ENCODE measurements at places on chromosomes 11 and 22. TPM values are rescaled to one million over a fixed set of nuclear protein-coding genes. Genes with fewer than 3 reads are reported as not detected.

PKP3 gene
- total RNA-seq: 7.3 TPM

SLC22A12 gene
- not detected for total RNA-seq

FXYD2 gene
- not detected for total RNA-seq

NEFH gene
- not detected for total RNA-seq

ARL14EP gene
- 13.0 TPM for total RNA-seq

- DNase-seq: peak; percentile 94
Measured at GRCh38 chr22:18057568-18058209, 20.1 kb upstream of the PEX26 start.

- DNase-seq: peak; percentile 81
Measured at GRCh38 chr11:115201111-115201792, 303.0 kb downstream of the CADM1 start.

DNA sequence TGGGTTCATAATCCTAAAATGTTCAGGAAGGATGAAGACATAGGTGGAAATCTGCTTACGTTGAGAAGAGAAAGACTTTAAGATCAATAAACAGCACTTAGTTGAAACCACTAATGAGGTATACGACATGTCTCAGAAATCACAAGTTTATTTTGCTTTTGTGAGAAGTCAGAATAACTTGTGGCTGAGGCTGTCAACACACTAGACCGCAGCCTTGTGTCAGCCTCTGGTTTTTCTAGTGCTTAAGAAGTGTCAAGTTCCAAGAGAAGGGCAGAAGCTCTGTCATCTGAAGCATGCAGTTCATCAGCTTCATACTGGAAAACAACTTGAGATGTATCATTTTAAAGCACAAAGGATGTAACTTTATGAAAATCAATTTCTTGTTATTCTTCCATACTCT, 420.9 kb downstream of the METTL15 start:
- peak; percentile 62 for DNase-seq

DNA sequence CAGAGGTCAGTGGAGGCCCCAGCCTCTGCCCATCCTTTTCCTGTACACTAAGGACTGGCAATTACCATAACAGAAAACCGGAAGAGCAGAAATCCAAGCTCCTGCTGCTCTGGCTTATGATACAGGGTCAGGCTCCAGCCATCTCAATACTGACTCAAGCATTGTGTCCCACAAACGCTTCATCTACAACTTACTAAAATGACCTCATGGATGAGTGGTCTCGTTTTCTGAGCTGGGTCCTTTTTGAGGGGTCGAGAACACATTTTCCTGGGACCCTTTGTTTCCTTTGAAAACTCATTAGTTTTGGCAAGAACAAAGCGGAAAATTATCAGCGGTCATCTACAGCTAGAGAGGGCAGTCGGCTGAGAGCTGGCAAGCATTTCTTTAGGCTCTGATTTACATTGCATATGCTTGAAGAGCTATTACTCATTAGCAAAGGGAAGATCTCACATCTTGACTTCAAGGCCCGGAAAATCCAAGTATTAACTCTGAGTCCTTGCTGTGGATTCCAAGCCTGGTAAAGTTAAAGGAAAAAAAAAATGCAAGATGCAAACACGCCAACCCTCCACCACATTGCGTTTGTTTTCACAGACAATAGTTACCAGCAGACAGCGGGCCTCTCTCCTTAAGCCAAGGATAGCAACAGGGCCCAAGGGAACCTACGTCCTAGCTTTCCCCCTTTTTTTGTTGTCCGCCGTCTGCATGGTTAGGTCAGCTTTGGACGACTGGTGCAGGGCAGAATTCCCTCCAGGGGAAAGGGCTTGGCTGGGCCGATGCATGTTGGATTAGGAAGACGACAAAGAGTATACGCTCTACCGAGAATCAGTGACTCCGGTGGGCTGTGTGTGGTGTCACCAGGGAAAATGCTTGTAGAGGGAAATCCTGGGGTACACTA, 1.8 kb downstream of the TESMIN start:
- no peak for DNase-seq

- DNase-seq: peak; percentile 25
Measured at GRCh38 chr22:40436505-40437431, 66.4 kb downstream of the SGSM3 start.

- DNase-seq: no peak
Measured at GRCh38 chr11:132839236-132839945, 692.9 kb downstream of the OPCML start.

DNA sequence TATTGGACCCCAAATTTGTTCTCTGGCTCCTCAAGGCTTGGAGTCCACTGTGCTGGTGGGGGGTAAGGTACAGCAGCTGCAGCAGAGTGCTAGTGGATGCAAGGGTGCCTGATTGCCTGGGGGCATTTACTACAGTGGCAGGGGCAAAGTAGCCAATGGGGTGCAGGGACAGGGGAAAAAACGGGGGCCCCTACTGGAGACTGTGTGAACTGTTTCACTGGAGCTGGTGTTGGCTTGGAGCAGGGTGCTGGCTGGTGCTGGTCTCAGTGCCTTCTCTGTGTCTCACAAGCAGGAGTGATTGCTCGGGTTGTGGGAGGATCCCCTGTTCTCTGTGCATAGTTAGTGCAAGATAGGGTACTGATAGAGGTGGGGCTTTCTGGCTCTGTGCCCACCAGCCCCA, 935.9 kb downstream of the JRKL start:
- no peak for DNase-seq

- DNase-seq: peak; percentile 46
Measured at GRCh38 chr11:6812390-6813005, 13.0 kb upstream of the OR6A2 start.

DNA sequence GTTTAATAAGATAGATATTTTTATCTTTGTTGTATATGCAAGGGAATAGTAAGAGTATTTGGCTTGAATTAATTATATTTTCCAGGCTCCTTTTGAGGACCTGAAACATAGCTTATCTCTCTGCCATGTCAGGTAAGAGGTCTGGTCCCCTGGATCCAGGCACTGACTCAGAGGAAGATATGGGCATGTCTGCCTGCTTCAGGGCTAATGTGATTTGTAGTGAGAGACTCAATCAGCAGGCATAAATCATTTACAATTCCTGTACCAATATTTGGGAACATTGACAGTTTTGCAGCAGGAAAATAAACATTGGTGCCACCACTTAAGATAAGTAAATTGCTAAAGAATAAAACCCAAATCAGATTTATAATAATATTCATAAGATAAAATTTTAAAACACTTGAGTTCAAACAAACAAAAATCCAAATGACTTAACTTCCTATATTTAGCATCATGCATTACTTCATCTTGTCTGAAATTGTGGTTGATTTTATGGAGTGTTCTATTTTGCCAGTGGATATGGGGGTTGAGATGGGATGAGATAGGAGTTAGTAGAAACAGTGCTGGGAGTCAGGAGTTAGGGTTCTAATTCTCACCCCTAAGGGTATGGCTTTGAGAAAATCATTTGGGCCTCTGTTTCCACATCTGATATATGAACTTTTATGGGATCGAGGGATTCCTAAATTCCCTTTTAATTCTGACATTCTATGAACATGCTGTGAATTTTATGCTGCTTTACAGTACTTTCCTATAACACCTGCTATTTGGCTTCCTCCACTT, 5.1 kb upstream of the CALCA start:
- DNase-seq: no peak

DNA sequence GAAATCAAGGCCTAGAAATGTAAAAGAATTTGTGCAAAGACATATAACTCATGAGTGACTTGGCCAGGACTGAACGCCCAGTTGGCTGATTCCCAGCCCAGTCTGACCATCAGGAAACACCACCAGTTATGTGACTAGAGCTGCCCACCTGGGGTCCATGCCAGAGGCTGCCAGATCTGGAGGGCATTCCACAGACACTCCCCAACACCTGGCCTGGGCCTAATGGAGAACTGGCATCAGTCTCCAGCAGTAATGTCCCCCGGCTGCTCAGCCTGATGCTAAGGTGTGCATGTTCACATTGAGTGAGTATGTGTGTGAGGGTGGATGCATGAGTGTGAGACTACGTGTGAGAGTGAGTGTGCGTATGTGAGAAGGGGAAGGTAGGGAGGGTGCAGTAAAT, 15.7 kb downstream of the PLAAT3 start:
- no peak for DNase-seq

DNA sequence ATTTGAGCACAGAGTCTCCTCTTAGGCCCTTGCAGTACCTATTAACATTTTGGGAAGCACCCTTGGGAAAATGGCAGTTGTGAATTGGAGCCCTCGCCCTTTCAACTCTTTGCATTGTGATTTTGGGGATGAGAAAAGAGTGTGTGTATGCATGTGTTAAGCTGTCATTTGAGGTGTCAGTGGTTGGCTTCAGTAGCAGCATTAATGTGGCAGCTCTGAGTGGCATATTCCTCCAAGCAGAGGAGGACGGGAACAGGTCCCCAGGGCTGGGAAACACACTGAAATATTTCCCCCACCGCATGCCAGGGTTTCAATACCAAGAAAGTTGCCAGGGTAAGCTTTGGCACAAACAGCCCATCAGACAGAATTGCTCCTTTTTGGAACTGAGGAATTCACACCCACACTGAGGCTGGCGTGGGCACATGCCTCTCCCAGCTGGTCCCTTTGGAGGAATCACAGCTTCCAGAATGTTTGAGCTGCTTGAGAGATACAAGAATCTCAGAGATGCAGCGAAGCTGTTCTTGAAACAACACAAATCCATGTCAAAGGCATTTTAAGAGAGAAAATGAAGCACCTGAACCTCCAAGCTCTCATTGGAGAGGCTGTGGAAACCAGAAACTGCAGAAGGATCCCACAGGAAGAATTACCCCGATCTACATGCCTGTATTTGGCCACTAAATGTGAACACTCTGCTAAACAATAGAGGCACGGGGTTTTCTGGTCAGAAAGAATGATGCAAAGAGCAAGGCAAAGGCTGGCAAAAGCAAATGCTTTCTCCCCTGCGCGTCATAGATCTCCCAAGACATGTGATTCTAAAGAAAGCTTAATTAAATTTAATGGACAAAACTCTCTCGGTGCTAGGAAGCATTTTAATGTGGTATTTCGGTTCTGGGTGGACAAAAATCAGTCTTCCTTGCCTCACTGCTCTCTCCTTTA, 67.2 kb upstream of the RCN1 start:
- DNase-seq: no peak

DNA sequence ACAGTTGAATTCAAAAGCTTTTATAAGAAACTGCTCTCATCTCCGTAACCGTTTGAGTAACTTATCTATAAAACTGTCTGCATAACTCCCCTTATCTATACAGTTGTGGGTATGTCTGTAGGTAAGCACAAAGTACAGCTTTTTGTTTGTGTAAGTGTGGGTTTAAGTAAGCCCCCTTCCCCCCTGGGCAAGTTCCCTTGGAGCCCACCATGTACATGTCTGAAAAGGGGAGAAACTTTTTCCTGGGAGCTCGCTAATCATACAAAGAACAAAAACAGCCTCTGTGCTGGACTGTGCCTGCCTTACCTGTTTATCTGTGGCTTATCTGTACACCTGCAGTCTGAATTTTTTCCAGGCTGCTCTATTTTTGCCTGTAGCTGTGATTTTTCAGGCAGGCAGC, 36.3 kb upstream of the TMEM45B start:
- no peak for DNase-seq

- DNase-seq: no peak
Measured at GRCh38 chr11:112983887-112984286, 22.7 kb downstream of the NCAM1 start.

DNA sequence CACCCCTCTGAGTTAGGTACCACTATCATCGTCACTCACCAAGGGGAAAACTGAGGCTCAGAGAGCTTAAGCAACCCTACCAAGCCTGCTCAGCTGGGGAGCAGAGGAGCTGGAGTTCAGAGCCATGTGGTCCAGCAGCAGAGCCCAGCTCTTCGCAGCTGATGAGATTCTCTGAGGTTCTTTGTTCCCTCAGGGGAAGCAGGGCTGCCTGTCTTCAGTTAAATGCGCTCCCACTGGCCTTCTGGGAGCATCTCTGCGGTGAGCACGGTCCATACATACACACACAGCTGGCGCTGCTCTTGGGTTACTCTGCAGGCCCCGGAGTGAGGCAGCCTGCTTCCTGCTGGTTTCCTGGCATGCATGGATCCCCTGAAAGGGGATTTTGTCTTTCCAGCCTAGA, 5.2 kb upstream of the PTGDR2 start:
- DNase-seq: no peak

DNA sequence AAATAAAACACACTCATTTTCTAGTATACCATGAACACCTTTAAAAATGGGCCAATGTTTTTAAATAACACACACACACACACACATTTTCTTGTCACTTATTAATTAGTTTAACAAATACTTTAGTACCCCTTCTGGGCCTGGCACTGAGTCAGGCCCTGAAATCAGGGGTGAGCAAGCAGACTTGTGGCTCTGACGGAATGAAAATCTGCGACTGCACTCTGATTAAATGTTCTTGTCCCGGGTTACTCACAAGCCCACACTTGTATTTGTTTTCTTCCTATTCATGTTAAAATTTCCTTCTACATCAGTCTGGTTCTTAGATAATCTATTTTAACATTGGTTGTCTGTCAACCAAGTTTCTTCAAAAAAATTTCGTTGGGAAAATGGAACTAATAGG, 43.0 kb upstream of the PDGFD start:
- DNase-seq: no peak

DNA sequence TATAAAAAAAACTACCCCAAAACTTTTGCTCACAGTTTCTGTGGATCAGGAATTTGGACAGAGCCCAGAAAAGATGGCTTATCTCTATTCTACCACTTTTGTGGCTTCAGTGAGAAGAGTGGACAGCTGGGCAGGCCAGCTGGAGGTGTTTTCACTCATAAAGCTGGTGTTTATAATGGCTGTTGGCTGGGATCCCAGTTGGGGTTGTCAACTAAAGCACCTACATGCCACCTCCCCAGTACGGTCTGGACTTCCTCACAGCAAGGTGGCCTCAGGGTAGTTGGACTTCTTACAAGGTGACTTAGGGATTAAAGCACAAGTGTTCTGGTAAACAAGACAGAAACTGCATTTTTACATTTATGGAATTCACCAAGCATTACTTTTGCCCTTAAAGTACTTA, 171.0 kb downstream of the NELL1 start:
- no peak for DNase-seq

DNA sequence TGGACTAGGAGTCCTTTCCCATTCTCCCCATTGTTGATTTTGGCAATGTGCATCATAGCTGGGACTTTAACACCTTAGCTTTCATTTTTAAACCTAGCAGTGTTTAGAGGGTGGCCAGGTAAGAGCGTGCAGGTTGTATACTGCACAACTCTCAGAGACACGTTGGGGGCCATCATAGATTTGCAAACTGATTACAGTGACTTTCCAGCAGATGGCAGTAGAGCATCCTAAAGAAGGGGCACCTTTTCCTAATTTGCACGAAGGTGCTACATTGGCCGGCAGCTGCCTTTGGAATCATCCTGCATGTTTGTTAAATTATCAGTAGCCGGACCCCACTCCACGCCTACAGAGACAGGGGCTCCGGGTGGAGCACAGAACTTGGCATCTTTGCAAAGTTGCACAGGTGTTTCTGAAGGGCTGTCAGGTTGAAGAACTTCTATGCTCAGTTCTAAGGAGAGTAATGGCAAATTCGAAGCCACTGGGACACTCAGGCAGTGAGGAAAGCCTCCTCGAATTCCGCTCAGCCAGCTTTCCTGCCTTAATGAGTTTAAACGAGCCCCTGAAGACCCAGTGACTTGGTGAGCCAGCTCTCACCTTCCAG, 7.7 kb downstream of the LHFPL7 start:
- DNase-seq: peak; percentile 47

- no peak for DNase-seq
Measured at GRCh38 chr11:8641332-8641731, 41.1 kb downstream of the TRIM66 start.

Data from Daoy (cell line).